ENCODE measurements at places on chromosomes 13 and 19.
A peak's percentile ranks its signal among the peaks of the same experiment; 100 is the strongest.

GRCh38 chr19:41937525-41938468 lies 9.5 kb upstream of the ERFL start:
- DNase-seq: no peak

DNA sequence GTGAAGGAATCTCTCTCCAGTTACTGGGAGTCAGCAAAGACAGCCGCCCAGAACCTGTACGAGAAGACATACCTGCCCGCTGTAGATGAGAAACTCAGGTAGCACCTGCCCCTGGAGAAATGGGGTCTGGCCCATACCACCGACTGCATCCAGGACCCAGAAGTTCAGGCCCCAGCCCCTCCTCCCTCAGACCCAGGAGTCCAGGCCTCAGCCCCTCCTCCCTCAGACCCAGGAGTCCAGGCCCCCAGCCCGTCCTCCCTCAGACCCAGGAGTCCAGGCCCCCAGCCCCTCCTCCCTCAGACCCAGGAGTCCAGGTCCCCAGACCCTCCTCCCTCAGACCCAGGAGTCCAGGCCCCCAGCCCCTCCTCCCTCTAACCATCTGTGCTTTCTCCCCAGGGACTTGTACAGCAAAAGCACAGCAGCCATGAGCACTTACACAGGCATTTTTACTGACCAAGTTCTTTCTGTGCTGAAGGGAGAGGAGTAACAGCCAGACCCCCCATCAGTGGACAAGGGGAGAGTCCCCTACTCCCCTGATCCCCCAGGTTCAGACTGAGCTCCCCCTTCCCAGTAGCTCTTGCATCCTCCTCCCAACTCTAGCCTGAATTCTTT lies 3.0 kb downstream of the APOC2 start:
- no peak for DNase-seq

DNA sequence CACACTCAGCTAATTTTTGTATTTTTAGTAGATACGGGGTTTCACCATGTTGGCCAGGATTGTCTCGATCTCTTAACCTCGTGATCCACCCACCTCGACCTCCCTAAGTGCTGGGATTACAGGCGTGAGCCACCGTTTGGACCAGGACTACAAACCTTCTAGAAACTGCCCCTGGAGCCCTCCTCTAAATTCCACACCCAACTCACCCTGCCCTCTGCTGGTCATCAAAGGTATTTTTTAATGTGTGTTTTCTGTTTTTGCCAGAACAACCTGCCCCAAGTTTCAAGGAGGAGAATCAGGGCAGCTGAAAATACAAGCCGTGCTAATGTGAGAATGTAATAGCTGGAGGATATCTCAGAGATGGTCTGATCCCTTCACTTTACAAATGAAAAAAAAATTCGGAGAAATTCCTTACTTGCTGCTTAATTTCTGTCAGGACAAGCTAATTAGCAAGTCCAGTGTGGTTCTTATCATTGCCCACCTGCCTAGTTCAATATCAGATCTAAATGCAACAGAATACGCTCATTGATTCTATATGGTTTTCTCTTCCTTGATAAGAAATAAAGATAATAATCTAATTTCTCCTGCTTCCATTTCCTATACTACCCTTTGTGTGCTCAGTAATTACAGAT lies 4.1 kb downstream of the ATP8A2 start:
- DNase-seq: peak; percentile 63

DNA sequence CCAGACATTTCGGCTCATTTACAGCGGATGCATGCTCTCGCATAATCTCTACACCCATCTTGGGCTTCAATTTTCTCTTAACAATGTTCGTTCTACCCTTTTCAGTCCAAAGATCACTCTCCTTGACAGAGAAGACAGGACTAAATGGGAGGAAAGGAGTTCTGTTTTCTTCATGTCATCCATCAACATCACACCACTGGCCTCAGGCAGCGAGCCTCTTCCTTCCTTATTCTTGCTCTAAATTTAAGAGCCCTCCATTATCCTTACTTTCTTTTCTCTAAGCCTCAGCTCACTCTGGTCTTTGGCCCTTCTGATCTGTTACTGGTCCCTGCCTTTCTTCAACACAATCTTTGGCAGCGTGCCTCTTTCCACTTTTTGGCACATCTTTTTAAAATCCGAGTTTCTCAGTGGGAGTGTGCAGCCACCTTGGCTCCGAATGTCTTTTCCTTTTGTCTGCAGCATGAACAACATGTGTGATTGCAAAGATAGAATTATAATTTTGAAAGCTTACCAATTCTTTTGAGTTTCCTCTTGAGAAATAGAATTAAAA lies 98.7 kb downstream of the FAM216B start:
- no peak for DNase-seq

GRCh38 chr13:85974608-85975366 lies 175.6 kb upstream of the SLITRK6 start:
- peak; percentile 58 for DNase-seq

DNA sequence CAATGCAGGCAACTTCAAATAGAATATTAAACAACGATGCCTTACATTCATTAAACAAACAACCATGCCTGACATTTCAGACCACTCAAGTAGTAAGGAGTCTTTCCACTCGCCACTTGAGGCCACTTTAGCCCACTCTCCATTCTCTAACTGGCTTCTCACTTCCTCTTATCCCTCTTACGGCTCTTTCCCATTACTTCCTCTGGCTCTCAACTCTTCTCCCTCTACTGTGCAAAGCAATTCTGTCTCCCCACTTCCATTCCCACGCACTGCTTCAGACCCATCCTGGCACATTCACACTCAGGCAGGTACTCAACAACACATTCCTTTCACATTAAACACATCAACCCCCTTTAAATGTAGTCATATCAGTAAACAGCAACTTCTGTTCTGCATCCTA lies 229.8 kb upstream of the IPO5 start:
- no peak for DNase-seq

- no peak for DNase-seq
Measured at GRCh38 chr19:49475191-49475917, 1.3 kb downstream of the FLT3LG start.

DNA sequence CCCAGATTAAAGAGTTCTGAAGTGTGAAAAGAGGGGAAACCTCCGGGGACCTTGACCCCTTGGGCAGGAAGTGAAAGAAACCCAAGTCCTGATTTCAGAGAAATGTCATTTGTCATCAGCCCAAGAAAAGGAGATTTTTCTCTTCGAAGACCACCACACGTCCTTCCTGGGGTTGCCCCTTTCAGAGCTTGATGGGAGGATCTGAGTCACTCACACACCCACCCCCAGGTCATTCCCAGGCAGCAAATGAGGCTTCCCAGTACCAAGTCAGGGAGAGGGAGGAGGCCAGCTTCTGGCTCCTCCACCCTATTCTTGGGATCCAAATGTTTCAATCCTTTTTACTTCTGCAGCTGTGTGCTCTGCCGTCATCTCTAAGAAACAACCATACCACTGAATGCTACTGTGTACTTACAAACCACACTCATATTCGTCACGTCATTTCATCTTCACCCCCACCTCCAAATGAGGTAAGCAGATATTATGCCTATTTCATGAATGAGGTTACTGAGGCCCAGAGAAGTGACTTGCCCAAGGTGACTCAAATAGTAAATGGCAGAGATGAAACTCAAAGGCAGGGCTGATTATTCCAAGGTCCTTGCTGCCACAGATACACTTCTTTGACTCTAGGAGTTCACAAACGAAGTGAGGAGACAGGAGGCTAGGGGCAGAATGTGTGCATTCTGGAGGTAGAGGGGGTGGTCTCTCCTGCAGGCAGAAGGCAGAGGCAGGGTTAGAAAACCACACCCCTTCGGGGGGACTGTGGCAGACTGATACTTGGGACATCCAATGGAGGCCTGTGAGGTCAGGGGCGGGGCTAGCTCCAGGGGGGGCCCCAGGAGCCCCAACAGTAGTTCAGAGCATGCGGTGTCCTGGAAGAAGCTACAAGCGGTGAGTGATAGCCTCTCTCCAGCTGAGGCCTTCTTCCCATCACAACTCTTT lies 5.0 kb upstream of the KMT2B start:
- DNase-seq: no peak

DNA sequence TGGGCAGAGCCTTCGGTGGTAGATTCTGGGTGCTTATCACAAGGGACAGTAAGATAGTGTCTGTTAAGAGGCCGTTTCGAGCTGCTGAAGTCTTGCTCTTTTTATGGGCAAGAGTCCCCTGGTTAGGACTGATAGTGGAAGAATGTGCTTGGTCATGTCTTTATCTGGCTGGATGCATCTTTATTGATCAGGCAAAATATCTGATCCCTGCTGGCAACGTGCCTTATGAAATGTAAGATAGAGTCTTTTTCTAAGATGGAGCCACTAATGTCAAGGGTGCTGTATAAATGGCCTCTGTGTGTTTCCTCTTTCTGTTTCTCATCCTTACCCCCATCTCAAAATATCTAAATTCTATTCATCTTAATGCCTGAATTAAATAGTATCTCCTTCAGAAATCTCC lies 53.3 kb downstream of the MYO16 start:
- no peak for DNase-seq

DNA sequence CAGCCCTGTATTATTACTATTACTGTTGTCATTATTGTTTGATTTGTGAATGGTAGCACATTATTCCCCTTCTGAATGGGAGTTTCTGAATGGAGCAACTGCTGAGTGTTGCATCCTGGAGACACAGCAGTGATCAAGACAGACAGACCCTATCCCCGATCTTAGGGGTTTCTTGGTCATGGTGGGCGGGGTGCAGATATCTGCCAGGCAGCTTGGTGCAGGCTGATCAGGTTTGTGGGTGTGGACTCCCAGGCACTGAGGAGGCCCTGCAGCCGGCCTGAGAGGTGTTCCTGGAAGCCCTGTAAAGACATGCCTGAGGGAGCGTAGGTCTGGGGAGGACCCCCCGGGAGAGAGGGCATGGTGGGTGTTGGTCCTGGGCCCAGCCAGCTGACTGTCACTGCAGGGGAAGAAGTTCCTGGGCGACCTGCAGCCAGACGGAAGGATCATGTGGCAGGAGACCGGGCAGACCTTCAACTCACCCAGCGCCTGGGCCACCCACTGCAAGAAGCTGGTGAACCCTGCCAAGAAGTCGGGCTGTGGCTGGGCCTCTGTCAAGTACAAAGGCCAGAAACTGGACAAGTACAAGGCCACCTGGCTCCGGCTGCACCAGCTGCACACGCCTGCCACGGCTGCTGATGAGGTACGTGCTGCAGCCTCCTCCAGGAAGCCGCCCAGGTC lies 2.1 kb downstream of the MPND start:
- DNase-seq: no peak

DNA sequence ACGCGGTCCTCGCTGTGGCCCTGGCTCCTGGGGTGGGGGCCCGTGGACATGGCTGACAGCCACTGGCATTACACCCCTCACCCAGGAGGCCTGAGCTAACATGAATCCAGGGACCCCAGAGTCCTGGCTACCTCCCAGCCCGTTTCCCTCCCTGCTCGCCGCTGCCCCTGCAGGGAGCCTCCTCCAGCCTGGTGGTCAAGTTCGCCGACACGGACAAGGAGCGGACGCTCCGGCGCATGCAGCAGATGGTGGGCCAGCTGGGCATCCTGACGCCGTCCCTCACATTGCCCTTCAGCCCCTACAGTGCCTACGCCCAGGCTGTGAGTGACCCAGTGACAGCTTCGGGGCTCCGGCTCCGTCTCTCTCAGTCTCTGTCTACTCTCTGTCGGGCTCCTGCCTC lies 56.6 kb downstream of the CELF5 start:
- no peak for DNase-seq

DNA sequence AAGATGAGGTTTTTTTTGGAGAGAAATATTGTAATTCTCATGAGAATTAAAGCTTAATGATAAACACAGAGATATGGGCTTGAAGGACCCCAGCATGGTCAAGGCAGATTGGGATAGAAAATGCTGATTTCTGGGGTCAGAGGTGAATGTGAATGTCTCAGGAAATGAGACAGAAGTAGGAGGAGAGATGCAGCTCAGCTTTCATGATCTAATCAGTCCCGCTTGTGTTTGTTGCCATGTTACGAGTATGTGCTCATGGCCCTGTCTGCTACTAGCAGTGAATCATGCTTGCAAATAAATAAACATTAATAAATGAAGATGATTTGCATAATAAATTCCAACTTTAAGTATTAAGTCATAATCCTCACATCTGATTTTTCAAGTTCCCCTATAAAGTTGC lies 23.0 kb upstream of the NDFIP2 start:
- peak; percentile 48 for DNase-seq

DNA sequence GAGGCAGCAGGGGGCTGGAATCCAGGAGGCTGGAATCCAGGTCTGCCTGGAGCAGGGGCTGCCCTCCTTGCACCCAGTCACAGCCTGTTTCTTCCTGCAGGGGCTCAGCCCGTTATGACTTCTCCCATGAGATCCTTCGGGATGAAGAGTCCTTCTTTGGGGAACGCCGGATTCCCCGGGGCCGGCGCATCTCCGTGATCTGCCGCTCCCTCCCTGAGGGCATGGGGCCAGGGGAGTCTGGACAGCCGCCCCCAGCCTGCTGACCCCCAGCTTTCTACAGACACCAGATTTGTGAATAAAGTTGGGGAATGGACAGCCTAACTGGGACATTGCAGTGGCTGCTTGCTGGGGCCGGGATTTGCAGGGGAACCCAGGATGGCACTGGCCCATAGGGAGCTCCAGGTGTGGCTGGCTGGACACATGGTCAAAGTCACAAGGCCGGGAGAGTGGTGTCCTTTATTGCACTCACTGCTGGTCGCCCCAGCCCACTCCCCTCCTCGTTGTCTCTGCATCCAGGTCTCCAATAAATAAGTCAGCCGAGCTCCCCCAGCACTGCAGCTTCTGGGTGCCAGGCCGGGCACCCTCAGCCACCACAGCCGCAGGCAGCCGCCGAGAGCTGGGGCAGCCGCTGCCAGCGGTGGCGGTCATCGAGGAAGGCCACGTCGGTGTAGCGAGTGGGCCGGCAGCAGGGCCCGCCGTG lies 872 bp downstream of the PSPN start:
- no peak for DNase-seq

DNA sequence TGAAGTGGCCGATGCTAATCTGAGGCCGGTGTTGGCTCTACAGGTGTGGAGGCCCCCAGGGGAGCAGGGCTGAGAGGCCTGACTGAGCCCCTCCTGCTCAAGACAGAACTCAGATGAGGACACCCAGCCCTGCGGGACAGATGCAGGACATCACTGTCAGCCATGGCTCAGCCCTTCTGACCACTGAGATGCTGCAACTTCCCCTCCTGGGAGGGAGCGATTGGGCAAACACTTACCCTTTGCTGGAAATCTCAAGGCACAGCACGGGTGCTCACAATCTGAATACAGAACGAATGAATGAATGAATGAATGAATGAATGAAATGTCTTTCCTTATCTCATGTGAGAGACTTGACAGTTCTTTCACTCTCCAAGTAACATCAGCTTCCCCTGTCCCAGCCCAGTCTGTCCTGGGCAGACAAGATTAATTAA lies 3.5 kb upstream of the SIGLEC7 start:
- DNase-seq: no peak

GRCh38 chr19:5038631-5039271 lies 69.8 kb downstream of the KDM4B start:
- peak; percentile 56 for DNase-seq

GRCh38 chr13:35697186-35697730 lies 220.8 kb upstream of the MAB21L1 start:
- DNase-seq: no peak

- peak; percentile 4 for DNase-seq
Measured at GRCh38 chr13:68851026-68851425, 1256.6 kb upstream of the ATXN8OS start.

DNA sequence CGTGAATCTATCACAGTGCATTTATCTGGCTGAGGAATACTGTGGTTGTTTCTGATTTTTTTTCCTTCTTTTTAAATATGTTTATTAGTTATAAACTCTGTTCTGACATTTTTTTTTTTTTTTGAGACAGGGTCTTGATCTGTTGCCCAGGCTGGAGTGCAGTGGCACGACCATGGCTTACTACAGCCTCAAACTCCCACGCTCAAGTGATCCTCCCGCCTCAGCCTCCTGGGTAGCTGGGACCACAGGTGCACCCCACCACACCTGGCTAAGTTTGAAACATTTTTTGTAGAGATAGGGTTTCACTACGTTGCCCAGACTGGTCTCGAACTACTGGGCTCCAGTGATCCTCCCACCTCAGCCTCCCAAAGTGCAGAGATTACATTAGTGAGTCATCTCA lies 6.6 kb upstream of the NUMBL start:
- DNase-seq: no peak

Measured in PC-3 (cell line).